ENCODE measurements at places on chromosomes 7 and 10.

GRCh38 chr7:15402436-15403136 is 159.2 kb downstream of the AGMO start:
- no peak for DNase-seq

- DNase-seq = no peak
Observed at GRCh38 chr10:50345545-50345944, 94.2 kb upstream of the ASAH2 start.

DNA sequence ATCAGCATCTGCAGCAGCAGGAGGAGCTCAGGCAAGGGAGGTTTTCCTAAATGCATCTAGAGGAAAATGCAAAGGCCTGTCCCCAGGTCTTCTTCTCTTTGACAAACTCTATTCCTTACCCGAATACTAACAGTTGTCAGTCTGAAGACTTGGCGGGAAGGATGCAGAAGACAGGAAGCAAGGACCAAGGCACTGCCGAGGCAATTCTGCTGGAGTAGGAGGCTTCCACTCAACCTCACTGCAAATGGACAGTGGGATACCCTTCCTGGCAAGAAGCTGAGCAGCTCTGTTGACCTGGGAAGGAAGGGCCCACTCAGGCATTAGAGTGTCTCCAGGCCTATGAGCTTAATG is 373.0 kb downstream of the CCSER2 start:
- no peak for DNase-seq

DNA sequence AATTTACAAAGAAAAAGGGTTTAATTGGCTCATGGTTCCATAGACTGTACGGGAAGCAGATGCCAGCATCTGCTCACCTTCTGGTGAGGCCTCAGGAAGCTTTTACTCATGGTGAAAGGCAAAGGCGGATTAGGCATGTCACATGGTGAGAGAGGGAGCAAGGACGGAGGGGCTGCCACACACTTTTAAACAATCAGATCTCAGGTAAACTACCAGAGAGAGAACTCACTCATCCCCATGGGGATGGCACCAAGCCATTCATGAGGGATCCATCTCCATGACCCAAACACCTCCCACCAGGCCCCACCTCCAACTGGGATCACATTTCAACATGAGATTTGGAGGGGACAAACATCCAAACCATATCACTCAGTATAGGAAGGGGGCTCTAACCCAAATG is 183.9 kb downstream of the COBL start:
- no peak for DNase-seq
